ENCODE measurements at places on chromosomes 3 and 15. TPM values are rescaled to one million over a fixed set of nuclear protein-coding genes. Genes with fewer than 3 reads are reported as not detected.
A peak's percentile ranks its signal among the peaks of the same experiment; 100 is the strongest.

- no peak for DNase-seq
Observed at GRCh38 chr15:25611603-25612002, 172.8 kb upstream of the UBE3A start.

DNA sequence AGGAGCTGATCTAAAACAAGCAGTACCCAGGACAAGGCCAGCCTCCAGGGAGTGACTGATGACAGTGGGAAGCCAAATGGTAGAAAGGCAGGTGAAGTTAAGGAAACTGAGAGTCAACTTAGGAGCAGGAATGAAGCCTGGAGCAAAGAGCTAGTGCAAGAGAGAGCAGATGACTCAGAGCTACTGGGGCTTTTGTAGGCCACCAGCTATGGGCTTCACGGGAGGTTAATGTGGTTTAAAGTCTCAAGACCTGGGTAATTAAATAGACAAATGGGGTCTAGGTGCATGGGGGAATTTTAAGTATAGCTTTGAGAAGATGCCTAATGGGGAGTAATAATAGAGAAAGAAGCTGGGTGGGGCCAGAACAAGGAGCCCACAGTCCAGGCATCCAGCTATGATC is 3.1 kb downstream of the CD86 start:
- no peak for DNase-seq

GRCh38 chr3:177295116-177295515 is 97.8 kb upstream of the TBL1XR1 start:
- no peak for DNase-seq

DNA sequence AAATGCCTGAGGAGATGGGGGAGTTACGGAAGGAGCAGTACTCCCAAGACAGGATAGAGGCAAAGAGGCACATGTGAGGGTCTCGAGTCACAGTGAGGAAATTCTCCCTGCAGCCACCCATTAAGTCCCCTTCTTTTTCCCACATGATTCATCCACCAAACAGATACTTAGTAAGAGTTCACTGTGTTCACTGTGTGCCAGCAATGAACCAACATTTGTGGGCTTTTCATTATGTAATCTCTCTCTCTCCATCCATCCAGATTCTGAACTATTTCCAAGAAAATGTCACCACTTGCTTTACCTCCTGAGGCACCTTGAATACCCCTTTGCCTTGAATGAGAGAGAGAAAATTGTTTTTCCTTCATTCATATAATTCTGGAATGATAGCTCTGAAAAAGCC is 24.6 kb upstream of the LRRFIP2 start:
- no peak for DNase-seq

- no peak for DNase-seq
Observed at GRCh38 chr3:65660000-65660598, 378.6 kb downstream of the MAGI1 start.

Gene AGTR1
- total RNA-seq = 39.6 TPM

DNA sequence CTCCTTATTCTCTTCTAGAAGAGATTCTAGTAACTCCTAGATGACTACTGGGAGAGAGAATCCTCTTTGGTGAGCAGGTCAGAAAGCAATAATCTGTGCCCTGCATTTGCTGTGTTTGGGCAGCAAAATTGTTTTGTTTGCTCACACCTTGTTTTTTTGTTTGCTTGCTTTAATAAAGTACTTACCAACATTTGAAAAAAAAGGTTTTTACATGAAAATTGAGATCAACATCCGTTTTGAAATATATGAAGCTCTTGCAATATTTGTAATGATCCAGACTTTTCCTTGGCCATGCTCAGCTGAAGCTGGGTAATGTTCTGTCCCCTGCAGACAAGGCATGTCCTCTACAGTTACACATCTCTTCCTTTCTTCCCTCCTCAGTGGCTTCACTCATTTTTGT is 62.2 kb downstream of the DIPK2A start:
- DNase-seq = no peak

Gene GPR15
- not detected for total RNA-seq

- no peak for DNase-seq
Observed at GRCh38 chr3:99690761-99691369, 52.5 kb downstream of the COL8A1 start.

DNA sequence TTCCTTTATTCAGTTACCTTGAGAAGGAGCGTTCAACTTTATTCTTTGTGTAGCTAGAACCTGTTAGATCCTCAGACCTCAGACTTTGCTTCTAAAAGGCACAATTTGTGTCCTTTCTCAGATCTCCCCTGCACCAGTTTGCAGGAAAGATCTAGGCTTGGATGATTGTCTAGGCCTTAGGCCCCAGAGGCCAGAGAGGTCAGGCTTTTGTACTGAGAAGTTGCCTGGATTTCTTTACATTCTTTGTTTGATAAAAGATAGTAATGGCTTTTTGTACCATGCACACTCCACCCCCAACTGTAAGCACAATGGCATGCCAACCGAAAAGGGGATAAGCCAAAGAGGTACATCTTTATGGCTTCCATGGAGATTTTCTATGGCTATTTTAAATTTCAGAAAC is 719.6 kb upstream of the NR2F2 start:
- no peak for DNase-seq

GRCh38 chr15:101213570-101213969 is 38.3 kb downstream of the CHSY1 start:
- DNase-seq = no peak

DNA sequence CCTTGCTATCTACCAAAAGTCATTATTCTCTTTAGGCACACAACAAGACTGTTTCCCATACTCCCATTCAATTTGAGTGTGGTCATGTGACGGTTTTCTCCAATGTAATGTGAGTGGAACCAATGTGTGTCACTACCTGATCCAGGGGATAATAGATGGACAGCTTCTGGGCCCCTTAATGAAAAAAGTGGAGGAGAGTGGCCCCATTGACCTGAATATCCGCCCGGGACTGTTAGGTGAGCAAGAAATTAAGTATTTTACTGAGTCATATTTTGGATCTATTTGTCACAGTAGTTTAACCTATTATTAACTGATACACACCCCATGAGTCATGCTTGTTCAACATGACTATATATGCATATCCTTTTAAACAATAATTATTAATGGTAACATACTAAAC is 15.1 kb upstream of the ARID3B start:
- no peak for DNase-seq

DNA sequence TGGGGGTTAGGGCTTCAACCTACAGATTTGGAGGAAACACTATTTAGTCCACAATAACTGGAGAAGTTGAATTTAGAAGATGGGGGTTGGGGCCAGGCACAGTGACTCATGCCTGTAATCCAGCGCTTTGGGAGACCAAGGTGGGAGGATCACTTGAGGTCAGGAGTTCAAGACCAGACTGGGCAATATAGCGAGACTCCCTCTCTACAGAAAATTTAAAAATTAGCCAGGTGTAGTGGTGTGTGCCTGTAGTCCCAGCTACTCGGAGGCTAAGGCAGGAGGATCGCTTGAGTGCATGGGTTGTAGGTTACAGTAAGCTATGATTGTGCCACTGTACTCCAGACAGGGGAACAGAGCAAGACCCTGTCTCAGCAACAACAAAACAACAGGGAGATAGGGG is 5.0 kb upstream of the DYNLT2B start:
- DNase-seq = no peak

Gene LMAN1L
- total RNA-seq = 0.20 TPM

Gene GPR62
- total RNA-seq = 0.20 TPM

Gene CYP19A1
- total RNA-seq = 0.49 TPM

- DNase-seq = no peak
Observed at GRCh38 chr3:73657186-73657585, 32.4 kb upstream of the PDZRN3 start.

GRCh38 chr3:53045518-53046170 is at the start of gene SFMBT1:
SFMBT1 (minus strand) TSS chr3:53046073; CDS start chr3:52969128, 76,945 bp downstream.
- DNase-seq = peak; percentile 17

Gene SERPINI2
- not detected for total RNA-seq

Gene LRRK1
- total RNA-seq = 10.8 TPM

Gene TEX55
- not detected for total RNA-seq

- DNase-seq = no peak
Observed at GRCh38 chr3:1960506-1960905, 138.2 kb upstream of the CNTN4 start.

Gene LIPH
- total RNA-seq = 6.6 TPM

Gene SH2D7
- not detected for total RNA-seq

Gene EPHA3
- 11.0 TPM for total RNA-seq

DNA sequence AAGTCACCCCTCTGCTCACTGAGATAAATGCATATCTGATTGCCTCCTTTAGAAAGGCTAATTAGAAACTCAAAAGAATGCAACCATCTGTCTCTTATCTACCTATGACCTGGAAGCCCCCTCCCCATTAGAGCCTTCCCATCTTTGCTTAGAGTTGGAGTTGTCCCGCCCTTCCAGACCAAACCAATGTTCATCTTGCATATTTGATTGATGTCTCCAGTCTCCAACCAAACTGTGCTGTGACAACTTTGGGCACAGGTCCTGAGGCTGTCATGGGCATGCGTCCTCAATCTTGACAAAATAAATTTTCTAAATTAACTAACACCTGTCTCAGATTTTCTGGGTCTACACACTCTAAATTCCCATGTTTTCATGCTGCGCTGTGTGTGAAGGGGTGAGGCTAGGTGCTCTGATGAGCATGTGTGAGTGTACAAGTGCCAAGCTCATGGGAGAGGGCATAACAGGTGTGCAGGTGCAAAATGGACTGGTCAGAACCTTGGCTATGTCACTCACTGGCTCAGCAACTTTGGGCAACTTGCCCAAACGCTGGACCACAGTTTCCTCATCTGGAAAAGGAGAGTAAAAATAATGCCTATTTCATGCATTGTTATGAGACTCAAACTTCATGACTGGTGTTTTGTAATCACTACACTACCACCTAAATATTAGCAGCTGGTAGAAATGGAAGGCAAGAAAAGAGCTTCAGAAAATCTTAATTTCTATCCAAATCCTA is 7.2 kb downstream of the DAPK2 start:
- DNase-seq = no peak

Gene OXTR
- total RNA-seq = 0.59 TPM

Gene IL16
- 8.9 TPM for total RNA-seq

DNA sequence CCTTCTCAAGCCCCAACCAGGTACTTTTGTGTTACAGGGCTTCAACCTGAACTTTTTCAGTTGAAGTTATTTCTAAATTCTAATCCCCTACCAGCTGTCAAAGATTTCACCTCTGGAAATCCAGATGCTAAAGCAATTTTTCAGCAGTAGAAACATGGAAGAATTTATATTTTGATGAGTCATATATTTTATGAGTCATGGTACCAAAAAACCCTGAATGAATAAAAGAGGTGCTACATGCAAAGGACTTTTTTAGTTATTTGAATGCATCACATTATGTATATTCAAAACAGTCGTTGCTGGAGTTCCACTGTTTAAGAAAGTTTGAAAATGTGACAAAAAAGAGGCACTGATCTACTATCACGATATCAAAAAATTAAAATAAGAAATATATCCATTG is 96.0 kb upstream of the ZNF385D start:
- no peak for DNase-seq

Gene PLA2G4D
- total RNA-seq = 4.8 TPM

Gene KCNMB2
- 3.4 TPM for total RNA-seq

GRCh38 chr15:63372753-63373152 is 8.9 kb downstream of the CA12 start:
- peak; percentile 19 for DNase-seq

Gene KLHL40
- 13.4 TPM for total RNA-seq

Gene FBXL2
- 13.8 TPM for total RNA-seq

DNA sequence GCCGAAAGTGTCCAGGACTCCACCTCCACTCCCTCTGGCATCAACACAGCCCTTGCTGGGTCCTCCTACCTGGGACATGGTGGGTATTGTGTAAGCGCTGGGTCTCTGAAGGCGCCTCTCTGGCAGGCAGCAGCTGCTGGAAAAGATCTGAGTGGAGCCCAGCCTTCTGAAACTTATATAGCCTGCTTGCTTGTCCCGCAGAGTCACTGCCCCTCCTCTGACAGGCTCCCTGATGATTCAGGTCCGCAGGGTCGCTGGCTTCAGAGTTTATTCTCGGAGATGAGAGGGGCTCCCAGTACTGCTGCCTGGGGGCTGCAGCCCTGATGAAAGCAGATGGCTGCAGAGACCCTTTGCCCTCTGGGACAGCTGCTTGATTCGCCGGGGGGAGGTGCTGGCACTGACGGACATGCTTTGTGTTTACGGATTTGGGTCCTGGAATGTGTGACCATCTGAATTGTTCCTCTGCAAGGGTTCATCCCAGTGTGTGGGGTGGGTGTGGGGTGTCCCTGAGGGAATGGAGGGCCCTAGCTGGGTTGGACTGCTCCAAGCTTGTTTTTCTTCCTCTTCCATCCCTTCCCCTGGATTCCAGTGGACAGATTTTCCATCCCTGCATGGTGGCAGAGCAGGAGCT is at the start of gene MUSTN1:
MUSTN1 (minus strand) TSS at position 149 of the 631 bp plus-strand sequence; CDS start at position 78, 71 bp downstream.
- peak; percentile 31 for DNase-seq

GRCh38 chr15:69862540-69862939 is 235.2 kb downstream of the TLE3 start:
- no peak for DNase-seq

- DNase-seq = no peak
Observed at GRCh38 chr3:31988271-31988670, 6.7 kb downstream of the ZNF860 start.

All from skin of body (tissue), 3 donors.